ENCODE measurements at places on chromosomes 11 and 22. TPM values are rescaled to one million over a fixed set of nuclear protein-coding genes. Genes with fewer than 3 reads are reported as not detected.

SYT12 gene
- 1.2 TPM for total RNA-seq

TMEM121B gene
- total RNA-seq = not detected

- peak; percentile 26 for DNase-seq
Measured at GRCh38 chr11:93740031-93740729, 1.1 kb downstream of the TAF1D start.

DNA sequence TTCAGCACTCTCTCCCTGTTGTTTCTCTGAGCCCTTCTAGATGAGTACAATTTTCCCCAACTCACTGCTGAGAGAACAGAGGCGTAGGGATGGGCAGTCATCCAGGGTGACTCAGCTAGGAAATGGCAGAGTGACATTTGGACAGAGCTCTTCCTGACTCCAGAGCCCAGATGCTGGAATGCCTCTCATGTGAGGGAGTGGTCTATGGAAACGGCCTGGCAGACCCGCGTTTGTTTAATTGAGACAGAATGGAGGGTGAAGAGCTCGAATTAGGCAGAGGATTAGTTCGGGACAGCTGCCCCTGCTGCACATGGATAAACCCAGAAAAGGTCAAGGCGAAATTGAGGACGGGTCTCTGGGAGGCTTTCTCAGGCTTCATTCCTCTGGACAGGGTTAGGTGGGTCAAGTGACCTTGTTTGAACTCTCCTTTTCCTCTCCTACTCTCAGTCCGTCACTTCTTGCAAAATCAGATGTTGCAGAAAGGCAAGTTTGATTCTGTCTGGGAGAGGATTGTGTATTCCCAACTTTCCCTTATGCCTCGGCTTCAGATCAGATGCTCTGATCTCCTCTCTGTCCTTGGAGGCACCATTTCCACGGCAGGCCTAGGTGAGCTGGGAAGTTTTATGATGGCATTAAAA is 7.6 kb upstream of the LMO2 start:
- peak; percentile 89 for DNase-seq

Measured in MG63 (cell line).